ENCODE measurements at places on chromosomes 13 and 19.

- DNase-seq, result no peak
Observed at GRCh38 chr13:20369886-20370361, 137.8 kb upstream of the GJB6 start.

- DNase-seq, result no peak
Observed at GRCh38 chr13:105804561-105805190, 730.8 kb downstream of the EFNB2 start.

- DNase-seq, result no peak
Observed at GRCh38 chr19:47230921-47231214, at the start of gene BBC3. BBC3 (minus strand) TSS chr19:47231199; CDS start chr19:47228431, 2,768 bp downstream.

- no peak for DNase-seq
Observed at GRCh38 chr13:113813749-113814434, 50.0 kb downstream of the GAS6 start.

- DNase-seq, result no peak
Observed at GRCh38 chr19:17073869-17074633, 1.2 kb downstream of the HAUS8 start.

DNA sequence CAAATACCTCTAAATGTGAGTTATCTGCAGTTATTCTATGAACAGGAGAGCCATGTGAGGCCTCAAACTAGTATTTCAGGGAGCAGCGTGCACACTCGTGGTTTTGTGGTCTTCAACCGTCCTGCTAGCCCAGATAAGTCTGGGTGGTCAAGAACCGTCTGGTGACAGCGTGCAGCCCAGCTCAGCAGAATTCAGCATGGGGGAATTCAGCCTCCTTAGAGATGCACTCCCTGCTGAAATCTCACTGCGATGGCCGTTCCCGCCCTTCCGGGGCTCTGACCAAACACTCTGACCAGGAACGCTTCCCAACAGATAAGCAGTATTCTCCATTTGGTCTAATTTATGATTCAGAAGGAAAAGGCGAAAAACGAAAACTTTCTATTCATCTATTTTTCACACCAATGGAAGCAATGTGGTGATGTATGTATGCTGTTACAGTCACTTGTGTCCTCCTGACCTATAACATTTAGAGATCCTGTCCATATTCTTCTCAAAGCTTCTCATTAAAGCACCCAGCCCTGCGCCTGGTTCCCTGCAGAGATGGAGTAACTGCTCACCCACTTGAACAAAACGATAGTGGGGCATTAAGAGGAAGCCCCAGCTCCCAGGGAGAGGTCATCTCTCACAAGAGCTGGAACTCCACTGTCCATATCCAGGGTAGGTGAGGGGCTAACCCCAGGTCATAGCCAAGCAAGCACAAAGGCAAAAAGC, 2.9 kb downstream of the ANKRD27 start:
- peak; percentile 50 for DNase-seq

DNA sequence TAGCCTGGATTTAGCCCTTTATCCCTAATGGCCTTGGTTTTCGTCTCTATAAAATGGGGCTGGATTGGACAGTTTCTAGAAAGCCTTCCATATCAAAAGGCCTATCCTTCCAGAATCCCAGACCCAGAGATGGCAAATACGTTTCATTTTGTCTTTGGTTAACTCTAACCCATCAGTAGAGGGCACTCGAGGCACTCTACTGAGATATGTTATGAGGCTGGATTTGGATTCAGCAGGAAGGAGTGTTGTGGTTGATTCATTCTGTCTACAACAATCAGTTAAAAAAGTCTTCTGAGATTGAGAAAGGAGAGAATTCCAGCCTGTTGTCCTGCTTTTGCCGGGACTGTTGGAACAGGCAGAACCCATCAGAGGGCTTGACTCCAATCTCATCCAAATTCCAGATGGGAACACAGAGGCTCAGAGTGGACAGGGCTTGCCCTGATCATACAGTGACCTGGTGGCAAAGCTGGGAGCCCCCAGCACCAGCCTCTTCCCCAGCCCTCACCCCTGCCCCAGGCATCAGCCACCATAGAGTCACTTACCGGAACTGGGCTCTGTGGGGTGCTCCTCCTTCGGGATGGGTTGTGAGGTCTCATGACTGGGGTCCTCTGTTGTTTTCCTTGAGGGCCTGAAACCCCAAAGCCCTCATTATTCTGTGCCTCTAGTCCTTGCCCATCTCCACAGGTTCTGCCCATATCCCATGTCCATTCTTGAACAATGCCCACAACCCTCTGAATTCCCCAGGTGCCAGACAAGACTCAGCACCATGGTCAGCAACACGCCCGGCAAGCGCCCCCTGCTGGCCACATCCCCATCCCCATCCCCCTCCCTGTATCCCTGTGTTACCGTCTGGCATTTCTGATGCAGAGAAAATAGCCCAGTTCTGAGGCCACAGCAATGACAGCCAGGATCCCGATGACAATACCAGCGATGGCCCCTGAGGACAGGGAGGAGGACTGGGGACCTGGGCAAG, 12.3 kb upstream of the ZNF180 start:
- peak; percentile 33 for DNase-seq

DNA sequence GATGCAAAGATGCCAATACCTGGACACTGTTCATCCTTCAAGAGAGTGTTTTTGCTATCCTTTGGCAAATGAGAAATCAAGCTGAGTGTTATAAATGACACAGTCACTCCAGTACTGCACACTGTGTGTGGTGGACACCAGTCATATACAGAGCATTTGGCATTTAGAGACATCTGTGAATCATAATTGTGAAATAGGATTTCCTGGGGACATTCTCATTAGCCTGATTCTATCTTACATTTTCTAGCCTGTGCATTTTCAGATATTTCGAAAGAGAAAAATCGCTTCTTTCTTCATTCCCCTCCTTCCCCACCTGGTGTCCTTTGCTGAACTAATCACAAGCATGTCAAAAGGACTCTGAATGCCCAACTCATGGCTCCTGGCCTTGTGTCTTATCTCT, 781.0 kb upstream of the ARGLU1 start:
- no peak for DNase-seq

DNA sequence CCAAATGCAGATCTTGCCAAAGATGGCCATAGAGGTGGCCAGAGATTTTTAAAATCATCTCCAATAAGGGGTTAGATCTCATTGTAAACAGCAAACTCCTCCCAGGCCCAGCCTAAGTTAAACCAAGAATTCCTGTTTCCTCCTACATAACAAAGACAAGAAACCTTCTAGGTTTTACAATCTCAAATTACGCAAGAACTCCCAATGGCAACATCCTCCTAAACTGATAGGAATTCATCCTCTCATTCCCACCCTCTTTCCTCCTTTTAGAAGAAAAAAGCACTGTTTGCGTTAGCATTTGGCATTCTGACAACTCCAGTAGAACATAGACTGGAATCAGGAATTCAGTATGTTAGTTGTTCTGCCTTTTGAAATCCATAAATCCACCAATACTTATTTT, 14.6 kb downstream of the PROSER1 start:
- DNase-seq, result no peak

GRCh38 chr13:25457566-25457965, 85.8 kb downstream of the ATP8A2 start:
- DNase-seq, result no peak

GRCh38 chr13:48121733-48122132, 26.8 kb upstream of the MED4 start:
- DNase-seq, result no peak

DNA sequence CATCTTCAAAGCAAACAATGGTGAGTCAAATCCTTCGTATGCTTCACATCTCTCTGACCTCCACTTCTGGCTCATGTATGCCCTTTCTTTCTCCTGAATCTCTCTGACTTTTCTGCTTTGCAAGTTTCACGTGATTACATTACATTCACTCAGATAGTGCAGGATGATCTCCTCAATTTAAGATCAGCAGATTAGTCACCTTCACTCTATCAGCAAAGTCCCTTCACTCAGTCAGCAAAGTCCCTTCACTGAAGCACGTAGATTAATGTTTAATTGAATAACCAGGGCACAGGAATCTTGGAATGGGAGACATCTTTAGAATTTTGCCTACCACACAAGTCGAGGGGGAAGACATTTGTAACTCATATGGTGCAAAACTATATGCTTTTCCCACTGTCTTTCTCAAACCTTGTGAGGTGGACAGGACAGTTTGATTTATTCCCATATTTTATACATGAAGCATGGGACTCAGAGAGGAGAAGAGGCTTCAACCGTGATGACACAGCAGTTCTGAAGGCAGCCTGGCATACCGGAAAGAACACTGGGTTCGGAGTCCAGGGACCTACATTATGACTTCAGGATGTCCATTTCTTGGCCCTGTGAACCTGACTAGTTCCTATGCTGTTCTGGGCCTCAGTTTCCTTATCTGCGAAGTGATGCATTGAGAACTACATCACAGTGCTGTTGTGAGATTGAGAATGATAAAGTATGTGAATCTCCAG, 23.3 kb downstream of the SIGLECL1 start:
- DNase-seq, result no peak

GRCh38 chr19:3618144-3618810, 8.3 kb downstream of the CACTIN start:
- DNase-seq, result no peak

DNA sequence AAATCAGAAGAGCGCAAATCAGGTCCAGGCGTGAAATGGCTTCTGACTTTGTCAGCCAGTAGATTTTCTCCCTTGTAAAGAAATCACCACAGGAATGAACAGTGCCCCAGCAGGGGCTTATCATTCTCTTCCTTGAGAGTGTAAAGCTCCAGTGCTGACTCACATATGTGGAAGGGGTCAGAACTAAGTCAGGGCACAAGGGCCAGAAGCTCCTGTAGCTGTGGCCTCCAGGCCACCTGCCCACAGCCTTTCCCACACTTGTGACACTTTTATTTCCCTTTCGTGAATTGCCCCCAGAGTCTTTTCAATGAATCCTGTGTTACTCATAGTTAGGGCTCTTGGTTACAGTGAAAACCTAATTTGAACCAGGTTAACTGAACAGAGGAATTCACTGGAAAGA, 99.6 kb downstream of the SUCLA2 start:
- no peak for DNase-seq

- no peak for DNase-seq
Observed at GRCh38 chr13:78323848-78324247, 279.5 kb downstream of the POU4F1 start.

DNA sequence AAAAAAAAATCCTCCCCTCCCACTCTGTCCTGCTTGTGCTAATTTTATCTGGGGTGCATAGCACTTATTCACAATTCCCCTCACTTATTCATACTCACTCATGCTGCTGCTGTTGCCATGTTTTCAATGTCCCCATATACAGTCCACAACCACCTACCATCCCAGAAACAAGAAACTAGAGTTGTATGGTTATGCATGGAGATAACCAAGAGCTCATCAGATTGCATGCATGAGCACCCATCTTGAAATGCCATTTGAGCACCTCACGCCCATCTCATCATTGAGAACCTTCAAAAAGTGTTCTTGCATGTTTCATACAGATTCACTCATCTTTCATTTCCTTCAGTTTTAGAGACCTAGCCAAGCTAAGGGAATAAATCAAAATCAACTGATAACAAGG, 15.1 kb upstream of the N4BP2L2 start:
- DNase-seq, result no peak

GRCh38 chr19:48186015-48186414, 15.5 kb downstream of the ZSWIM9 start:
- no peak for DNase-seq

DNA sequence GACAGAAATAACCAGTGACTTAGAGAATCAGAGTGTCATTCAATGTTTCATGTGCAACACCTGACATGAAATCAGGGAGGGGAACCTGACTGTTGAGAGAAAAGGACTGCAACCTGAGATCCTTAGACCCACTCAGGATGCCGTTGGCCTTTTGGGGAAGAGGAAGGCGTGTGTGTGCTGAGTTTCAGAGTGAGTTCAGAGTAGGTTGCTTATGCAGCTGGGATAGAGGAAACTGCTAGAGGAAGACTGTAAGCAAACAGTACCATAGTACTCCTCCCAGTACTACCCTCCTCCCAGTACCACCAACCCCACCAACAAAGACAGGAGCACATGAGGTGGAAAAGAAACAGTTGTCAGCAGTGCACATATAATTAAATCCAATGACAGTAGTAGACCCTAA, 63.7 kb downstream of the KL start:
- DNase-seq, result no peak

GRCh38 chr13:109938255-109938936, 152.0 kb upstream of the IRS2 start:
- no peak for DNase-seq

GRCh38 chr19:39156326-39157230, 31.0 kb downstream of the PAK4 start:
- DNase-seq, result peak; percentile 27

DNA sequence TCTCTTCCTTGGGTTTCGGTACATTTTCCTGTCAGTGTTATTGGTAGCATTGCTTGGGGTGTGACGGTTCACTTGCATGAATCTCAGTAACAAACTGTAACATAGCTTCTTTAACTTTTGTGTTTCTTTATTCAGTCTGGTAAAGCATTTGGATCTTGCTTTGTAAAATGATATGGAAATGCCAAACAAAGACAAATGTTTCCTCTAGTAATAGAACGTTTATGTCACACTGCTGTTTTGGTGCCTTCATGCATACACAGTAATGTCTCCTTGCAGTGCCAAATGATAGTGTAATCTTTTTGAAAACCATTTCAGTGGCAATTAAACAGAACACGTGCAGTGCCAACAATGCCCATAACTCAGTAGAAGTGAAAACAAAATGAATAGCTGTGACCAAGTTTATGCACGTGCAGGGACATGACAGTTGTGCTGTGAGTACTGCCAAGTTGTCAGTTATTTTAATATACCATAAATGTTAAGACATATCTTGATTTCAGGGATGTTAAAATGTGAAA, 110.8 kb downstream of the RXFP2 start:
- no peak for DNase-seq

- DNase-seq, result no peak
Observed at GRCh38 chr13:111482126-111482525, 161.7 kb downstream of the TEX29 start.
